ENCODE measurements at places on chromosomes 3 and 15.

DNA sequence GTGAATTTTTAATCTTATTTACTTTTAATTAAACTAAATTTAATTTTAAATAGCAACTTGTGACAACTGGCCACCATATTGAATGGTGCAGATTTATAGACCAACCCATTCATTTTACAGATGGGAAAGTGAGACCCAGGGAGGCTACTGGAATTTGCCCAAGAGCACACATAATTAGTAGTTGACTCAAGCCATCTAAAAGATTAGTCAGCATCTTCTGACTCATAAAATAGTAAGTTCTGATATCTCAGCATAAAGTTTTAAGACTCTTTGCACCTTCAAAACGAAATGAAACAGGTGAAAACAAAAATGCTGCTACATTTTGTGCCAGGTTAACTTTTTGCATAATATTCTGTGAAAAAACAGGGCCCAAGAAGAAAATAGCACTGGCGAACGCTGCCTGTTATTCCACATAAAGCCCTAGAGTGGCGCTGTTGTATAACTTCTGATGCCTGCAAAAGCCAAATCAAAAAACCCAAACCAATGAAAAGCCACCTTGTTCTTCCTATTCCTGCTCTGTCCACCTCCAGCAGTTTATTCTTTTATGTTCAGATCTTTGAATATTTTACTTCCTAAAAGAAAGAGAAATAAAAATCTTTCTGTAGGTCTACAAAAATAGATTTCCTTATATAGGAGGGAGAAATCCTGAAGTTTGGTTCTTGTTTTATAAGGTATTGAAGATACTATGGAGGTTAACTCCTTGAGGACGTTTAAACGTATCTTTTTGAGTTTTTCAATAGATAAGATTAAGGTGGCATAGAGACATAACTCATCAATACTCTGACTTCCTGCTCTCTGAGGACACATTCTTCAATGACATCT is 62.8 kb downstream of the OTOL1 start:
- DNase-seq = no peak

GRCh38 chr3:108297647-108298046 is 1.3 kb downstream of the HHLA2 start:
- DNase-seq = no peak

DNA sequence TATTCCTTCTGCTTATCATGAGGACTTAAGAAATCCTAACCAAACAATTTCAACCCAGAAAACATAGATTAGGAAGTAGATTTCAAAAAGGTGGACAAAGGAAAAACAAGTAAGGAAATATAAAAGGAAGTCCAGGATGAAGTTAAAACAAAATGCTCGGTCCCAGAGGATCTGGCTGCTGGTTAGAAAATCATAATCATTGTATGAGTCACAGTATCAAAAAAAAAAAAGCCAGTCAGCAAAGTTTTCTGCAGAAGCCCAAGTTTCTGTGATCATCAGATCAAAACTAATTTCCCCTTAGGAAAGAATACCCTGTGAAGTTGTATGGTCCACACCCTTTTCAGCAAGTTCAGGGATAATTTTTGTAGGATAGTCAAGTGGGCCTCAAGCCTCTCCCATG is 43.0 kb upstream of the LRTM1 start:
- no peak for DNase-seq

GRCh38 chr3:97981886-97982285 is 9.7 kb upstream of the RIOX2 start:
- DNase-seq = no peak

DNA sequence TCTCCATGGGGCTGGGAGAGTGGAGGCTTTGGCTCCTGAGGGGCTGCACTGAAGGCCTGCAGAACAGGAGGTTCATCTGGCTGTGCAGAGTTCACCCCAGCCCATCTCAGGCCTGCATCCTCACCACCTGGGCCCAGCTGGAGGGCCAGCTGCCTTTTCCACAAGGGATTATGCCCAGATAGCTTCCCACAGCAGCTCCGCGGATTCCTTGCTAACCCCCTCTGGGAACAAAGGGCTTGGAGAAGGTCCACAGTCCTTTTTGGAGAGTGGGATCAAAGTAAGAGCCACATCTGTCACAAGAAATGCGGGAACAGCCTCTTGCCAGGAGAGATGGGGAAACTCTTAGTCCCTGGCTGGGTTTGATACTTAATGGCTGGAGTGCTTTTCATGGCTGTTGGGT is 164.7 kb upstream of the RGMA start:
- DNase-seq = no peak

DNA sequence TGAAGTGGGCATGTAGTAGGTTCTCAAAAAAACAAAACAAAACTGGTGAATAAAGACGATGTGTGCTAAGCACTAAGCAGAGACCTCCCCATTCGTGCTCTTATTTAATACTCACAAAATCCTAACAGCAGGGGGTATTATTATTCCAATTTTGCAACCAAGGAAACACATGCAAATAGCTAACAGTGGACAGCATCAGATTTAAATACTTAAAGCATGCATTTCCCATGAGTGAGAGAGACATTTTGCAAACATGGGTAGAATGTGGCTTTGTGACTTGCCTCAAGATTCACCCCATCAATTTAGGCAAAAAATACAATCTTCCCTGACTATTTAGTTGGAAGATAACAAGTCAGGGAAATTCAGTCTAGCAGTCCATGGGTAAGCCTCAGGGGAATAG is 946.2 kb upstream of the CFAP20DC start:
- DNase-seq = no peak

GRCh38 chr3:2655229-2655701 is 454.9 kb downstream of the IL5RA start:
- DNase-seq = no peak

Measured in stimulated activated CD8-positive, alpha-beta memory T cell treated with anti-CD3 and anti-CD28 coated beads, Interleukin-4, amount 100 ng/mL, for 48 hours (primary cell).